T-helper 2 cell treated with Interferon-gamma antibody and Interleukin-4, amounts not matched to agents 5 μg/mL and 100 μg/mL, for 36 hours (primary cell): ENCODE measurements at places on chromosomes 13 and 19.

DNA sequence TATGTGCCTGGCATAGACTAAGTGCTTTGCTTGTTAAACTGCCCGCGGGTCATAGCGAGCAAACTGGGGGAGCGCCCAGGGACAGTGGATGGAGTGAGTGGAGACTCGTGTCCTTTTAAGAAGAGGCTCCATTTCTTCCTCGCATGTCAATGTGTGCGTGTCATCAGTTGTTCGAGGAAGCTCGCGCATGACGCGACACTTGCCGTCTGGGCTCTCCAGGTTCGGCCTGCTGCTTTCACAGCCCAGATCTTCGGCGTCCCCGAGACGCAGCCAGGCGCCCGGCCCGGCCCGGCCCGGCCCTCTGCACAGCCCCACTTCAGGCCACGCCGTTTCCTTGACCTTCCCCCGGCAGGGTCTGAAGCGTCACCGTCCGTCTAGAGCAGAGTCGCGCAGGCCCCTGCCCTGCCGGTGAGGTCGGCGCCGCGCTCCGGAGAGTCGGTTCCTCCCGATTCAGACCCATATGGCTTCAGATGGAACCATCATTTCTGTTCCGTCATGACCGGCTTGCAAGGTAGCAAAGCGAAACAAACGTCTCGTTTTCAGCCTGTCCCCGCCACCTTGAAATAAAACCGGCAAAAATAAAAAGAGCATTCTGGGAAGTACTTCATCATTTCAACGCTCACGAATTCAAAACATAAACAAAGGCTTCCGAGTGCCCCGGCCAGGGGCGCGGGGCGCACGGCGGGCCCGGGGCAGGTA is 599 bp upstream of the ARHGEF7 start:
- no peak for DNase-seq

DNA sequence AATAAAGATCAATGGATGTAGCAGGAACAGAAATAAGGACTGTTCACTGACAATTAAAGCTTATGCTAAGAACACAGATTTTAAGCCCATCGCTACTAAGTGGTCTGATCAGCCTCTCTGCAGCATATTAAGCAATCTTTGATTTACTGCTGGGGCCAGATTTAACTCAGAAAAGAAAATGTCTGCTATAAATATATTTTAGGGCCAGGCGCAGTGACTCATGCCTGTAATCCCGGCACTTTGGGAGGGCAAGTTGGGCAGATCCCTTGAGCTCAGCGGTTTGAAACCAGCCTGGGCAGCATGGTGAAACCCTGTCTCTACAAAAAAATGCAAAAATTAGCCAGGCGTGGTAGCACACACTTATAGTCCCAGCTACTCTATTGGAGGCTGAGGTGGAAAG is 43.0 kb downstream of the METTL21C start:
- DNase-seq = no peak

- DNase-seq = no peak
Measured at GRCh38 chr19:14035706-14036105, 4.1 kb downstream of the IL27RA start.

GRCh38 chr19:35500611-35501010 is 10.3 kb upstream of the KRTDAP start:
- DNase-seq = no peak

DNA sequence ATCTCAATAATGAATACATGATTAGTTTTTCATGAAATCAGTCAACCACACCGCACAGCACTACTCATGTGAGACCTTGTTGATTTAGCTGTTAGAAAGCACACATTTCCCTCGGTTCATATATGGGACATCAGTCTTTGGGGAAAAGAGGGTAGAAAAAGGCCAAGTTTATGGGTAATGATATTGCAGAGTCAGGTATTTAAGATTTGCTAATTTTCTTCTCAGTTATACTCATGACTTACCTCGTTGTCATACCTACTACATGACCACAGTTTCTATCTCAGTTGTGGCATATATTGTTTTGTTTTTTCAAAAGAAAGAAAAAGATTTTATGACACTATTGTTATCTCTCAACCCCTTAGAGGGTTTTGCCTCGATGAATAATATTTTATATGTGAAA is 165.6 kb downstream of the POU4F1 start:
- no peak for DNase-seq

- no peak for DNase-seq
Measured at GRCh38 chr19:29329460-29330134, 116.6 kb upstream of the UQCRFS1 start.

- DNase-seq = no peak
Measured at GRCh38 chr19:38737921-38738737, 6.1 kb downstream of the CAPN12 start.

GRCh38 chr13:110123041-110123809 is 183.7 kb downstream of the COL4A1 start:
- DNase-seq = no peak

DNA sequence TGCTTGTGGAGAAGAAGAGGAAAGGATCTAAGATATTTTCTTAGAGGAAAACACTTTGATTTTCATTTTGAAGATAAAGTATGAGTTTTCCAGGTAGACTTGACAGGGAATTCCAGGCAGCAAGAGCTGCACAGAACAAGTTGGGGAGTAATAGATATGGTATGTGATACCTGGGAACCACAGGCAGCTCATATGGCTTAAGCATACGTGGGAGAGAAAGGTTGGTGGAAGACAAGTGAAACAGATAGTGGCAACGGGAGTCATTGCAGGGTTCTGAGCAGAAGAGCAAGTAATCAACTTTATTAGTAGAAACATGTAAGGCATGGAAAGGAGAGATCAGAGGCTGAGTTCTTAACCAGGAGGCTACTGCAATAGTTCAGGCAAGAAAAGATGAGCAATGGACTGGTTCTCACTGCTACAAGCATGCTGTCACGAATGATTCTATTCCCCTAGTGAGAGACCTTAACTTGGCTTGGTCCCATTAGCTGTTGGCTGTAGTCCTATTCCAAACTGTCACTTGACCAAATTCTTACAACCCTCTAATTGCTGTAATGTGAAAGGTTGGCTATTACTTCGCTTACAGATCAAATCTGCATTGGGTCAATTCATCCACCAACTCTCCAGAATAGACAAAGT is 217.9 kb downstream of the VWA8 start:
- DNase-seq = no peak

GRCh38 chr13:85462792-85463425 is 336.3 kb downstream of the SLITRK6 start:
- no peak for DNase-seq

DNA sequence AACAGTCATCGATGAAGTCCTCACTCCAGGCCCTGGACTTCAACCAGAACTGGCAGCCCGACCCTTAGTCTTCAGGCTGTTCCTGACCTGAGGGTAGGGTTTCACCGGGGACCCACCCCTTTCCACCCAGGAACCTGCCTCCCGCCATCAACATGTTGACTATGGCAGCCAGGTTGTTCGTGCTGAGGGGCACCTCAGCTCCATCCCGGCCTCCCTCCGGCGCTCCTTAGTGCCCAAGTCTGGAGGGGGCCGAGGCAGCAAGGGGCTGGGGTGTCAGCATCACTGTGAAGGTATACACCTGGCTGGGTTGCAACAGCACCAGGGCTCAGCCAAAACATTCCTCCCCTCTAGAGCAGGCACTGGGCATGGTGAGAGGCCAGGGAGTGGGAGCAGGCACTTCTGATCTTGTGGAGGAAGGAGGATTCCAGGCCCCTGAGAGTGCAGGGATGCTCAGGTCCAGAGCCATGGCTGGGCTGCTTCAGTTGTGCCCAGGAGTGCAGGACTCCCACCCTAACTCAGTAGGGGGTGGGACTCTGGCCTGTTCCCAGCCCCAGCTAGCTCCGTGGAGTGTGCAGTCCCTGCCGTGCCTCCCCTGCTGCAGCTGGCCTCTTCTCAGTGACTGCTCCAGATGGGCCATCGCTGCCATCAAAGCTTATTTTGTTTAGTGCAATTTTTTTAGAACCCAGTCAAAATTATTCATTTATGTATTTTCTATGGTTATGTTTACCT is 1445.9 kb downstream of the PCDH9 start:
- DNase-seq = no peak

DNA sequence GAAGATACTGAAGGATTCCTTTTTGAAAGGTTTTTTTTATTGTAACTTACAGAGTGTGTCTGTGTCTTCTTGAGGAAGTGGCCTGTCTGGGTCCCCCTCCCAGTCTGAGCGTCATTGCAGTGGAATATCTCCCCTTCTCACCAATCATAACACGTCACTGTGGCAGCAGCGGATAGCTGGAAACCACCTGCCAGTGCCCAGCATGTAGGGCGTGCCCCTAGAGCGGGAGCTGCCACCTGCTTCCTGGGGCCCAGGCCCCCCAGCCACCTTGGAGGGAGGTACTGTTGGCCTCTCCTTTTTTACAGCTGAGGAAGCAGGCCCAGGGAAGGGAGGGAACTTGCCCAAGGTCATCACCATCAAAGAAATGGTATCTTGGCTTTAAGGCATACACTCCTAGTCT is 4.6 kb upstream of the DNM2 start:
- DNase-seq = no peak

GRCh38 chr13:93778548-93778947 is 551.9 kb downstream of the GPC6 start:
- no peak for DNase-seq

DNA sequence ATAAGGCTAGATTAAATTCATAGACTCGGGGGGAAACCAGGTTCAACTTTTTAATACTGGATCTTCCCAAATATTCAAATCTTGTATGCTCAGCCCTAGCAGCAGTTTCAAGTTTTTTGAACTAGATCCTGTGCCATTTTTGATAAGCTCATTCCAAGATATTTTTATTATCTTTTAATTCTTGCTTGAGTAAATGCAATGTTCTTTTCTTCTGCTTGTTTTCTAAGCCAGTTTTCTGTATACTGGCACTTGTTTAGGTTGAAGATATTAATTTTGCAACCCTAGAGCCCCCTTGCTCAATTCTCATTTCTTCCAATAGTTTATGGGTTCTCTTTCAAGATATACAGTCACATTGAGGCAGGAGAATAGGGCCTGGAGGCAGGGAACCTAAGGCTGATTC is 13.1 kb upstream of the PNMA8C start:
- DNase-seq = no peak

- DNase-seq = no peak
Measured at GRCh38 chr19:5706876-5707573, 12.9 kb downstream of the LONP1 start.

DNA sequence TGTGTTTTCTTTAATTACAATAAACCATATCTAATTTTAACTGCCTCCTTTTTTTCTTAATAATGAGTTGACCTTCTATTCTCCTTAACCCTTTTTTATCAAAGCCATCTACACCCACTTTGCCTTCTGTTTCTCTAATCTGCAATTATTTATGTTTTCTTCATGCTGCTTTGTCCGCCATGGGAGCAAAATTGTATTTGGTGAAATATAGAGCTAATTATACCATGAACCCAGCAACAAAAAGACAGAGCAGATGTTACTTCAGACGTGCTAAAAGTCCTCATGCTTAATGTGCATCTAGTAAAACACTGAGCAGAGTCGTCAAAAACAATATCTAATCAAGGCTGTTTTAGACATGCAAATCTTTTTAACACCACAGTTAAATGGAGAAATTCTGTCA is 264.7 kb downstream of the DACH1 start:
- no peak for DNase-seq

DNA sequence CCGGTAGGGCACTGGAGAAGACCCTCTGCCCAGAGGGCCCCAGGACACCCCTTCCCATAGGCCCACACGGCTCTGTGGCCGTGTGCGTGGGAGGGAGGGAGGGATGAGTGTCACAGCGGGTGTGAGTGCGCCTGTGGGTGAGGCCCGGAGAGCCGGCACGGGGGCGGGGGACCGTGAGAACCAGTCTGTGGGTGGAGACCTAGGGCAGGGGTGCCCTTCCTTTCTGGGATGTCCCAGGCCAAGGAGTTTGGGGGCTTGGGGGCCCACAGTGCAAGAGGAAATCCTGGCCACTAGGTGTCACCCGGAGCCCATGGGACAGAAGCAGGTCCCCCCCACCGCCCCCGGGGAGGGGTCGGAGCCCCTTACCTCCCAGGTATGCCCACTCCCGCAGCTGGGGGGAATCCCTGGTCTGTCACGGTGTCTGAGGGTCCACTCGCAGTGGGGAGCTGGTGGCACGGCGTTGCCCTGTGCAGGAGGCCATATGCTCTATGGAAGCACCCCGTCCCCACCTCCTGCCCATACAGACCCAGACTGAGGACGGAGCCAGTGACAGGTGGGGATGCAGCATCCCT is 16.0 kb upstream of the SLC7A10 start:
- DNase-seq = no peak

GRCh38 chr19:4575267-4576015 is 16.0 kb upstream of the SEMA6B start:
- DNase-seq = no peak

DNA sequence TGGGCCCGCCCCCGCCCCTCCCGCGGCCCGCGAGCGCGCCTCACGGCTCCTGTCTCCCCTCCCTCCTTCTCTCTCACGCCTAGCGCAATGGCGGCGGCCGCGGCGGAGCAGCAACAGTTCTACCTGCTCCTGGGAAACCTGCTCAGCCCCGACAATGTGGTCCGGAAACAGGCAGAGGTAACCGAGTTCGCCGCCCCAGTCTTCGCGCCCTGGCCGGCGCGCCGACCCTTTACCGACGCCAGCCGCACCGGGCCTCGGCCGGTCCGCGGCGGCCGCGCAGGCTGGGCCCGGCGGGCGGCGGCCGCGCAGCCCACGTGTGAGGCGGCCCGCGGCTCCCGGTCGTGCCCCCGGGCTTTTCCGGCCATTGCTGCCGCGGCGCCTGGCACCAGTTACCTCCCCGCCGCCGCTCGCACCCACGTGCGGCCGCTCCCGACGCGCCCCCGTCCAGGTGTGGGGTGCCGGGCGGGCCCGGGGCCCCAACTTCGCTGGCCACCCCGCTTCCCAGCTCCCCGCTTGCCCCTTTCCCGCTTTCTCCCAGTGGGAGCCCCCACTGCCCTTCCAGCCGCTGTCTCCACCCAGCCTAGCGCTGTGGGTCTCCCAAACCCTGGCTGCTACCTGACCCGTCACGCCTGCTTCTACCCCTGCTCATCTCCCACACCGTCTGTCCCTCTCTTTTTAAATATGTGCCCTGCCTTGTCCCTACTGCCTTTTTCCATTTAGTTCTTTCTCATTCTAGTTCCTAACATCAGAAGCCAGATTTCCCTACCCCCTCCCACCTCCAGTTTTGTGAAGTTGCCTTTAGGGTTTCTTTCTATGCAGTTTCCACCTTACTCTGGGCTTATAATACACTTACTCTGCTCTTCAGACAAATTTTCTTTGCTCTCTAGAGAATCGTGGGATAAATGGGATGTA is 23.4 kb downstream of the IPO5 start:
- no peak for DNase-seq

DNA sequence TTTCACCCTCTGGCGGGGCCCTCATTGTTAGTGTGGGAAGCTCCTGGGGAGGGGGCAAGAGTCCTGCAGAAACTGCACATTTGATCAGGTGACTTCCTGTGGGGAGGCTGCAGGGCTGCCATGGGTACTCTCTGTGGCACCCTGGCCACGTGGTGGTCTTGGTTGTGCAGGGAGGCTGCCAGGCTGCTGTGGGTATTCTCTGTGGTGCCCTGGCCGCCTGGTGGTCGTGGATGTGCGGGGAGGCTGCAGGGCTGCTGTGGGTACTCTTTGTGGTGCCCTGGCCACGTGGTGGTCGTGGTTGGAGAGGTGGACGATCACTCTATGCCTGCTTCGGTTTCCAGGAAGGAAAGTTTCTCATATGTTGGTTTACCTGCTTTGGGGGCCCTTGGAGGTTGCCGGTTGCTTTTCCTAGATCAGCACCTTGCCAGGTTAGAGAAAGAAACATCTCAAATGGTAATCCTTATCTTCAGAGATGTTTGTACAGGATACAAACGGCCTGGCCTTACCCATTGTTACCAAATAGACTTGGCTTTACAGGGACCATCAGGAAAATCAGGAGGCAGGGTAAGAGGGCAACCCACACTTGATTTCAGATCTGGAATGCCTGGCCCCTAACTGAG is 22.9 kb downstream of the TEX29 start:
- DNase-seq = no peak

GRCh38 chr13:73480779-73481559 is 422.2 kb downstream of the KLF5 start:
- DNase-seq = no peak
